ENCODE measurements at places on chromosomes 5 and 9. TPM values are rescaled to one million over a fixed set of nuclear protein-coding genes. Genes with fewer than 3 reads are reported as not detected.
A peak's percentile ranks its signal among the peaks of the same experiment; 100 is the strongest.

FEM1C gene
- 20.2 TPM for total RNA-seq

DNA sequence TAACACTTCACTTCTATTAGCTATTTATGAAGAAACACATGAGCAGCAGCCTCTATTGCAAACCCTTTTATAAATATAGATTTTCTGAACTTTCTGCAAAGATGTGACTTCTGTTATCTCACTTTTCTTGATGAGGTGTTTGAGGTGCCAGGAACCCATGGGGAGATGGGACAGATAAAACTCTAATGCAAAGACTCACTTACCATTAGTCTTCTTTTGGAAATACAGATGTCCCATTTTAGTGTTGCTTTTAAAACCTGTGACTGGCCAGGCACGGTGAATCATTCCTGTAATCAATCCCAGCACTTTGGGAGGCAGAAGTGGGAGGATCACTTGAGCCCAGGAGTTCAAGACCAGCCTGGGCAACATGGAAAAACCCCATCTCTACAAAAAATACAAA lies 171.3 kb upstream of the GAS1 start:
- H3K4me3 ChIP-seq, result no peak overlapping the region
- no peaks in the 10 kb centered on the region for H3K27me3 ChIP-seq
- DNase-seq, result no peak
- H3K27ac ChIP-seq, result no peak overlapping the region

DNA sequence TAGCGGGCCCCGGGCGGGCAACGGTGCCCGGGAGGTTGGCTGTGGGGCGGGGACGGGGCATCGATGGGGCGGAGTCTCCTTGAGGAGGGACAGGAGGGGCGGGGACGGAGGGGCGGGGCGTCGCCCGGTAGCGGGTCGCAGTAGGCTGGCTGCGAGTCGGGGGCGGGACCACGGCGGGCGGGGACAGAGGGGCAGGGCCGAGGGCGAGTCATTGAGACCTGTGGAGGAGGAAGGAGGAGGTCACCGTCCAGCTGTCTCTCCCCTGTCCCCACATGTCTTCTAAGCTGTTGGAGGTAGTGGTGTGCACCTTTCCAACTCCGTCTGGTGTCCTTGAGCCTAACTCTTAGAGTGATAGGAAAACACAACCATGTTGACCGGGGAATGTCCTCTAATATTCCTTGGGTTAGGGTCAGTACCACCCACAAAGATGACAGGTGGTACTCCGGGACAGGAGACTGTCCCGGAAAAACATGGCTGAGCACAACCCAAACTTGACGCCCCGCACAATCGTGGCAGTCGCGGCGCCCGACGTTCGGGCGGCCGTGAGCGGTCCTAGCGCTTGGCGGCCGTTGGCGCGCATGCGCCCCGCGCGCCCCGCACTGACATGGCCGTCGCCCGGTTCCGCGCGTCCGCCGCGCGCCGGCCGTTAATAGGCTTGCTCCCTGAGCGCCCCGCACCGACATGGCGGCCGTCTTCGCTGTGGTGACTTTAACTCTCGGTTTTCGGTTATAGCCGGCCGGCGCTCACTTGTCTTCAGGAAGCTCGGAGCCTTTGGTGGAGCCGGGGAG lies at the start of the genes CRAT and PTPA:
Gene CRAT, minus strand, starts transcription at position 54 of the 788 bp plus-strand sequence. CDS start 284 bp downstream, outside the sequence.
Gene PTPA, plus strand, starts transcription at position 676 of the 788 bp plus-strand sequence. CDS start 186 bp downstream, outside the sequence.
- peak within 1 kb of the TSS; percentile 96 for H3K27ac ChIP-seq
- no peaks in the 10 kb centered on the region for H3K36me3 ChIP-seq
- peaks cover 14% of the 10 kb centered on the region for H3K4me1 ChIP-seq

GRCh38 chr9:35669331-35670145 lies 4.2 kb upstream of the CA9 start:
- no peak overlapping the region for H3K4me3 ChIP-seq
- no peaks in the 10 kb centered on the region for H3K4me1 ChIP-seq
- no peaks in the 10 kb centered on the region for H3K27me3 ChIP-seq
- DNase-seq, result peak; percentile 94
- H3K27ac ChIP-seq, result peak overlapping the region; percentile 68
- H3K36me3 ChIP-seq, result no peaks in the 10 kb centered on the region

Measured in colonic mucosa (tissue), 4 donors.